ENCODE measurements at places on chromosomes 3 and 15.

DNA sequence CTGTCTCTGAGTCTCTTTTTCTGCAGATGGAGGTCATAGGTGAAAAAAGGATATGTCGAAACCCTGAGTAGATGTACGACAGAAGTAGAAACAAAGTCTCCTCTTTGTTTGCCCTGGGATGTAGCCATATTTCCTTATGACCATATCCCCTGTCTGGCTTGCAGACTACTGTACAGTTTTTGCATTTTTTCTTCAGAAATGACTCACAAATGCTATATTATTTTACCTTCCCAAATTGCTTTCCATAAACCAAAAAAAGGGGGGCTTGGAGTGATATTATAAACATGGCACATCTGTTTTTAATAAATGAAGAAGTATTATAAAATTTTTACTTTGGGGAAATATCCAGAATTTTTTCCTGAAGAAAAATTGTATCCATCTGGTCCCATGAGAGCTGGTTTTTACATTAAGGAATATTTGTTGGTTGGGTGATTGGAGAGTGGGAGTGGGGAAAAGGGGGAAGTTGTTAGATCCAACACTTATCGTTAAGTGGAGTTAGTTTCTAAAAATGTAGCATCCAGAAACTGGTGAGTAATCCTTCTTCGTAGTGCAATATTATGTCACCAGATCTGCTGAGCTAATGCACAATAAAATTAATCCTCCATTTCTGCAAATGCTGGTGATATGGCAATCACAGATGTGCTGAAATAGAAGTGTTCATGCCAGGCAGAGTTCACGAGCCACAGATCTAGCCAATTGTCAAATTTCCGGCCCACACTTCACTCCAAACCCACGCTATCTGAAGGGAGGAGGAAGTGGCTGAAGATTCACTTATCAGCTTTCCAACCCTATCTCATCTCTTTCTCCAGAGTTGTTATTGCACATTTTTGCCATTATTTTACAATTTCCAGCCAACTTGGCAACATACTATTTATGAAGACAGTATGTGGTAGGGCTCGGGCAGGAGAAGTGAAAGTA is 313.6 kb upstream of the ATP11B start:
- DNase-seq = no peak
- no peaks in the 10 kb centered on the region for H3K27me3 ChIP-seq
- no peak overlapping the region for H3K4me3 ChIP-seq

- no peak overlapping the region for H3K4me3 ChIP-seq
- no peaks in the 10 kb centered on the region for H3K27me3 ChIP-seq
- peak; percentile 79 for DNase-seq
These were observed 17.1 kb upstream of the SNX22 start for GRCh38 chr15:64134345-64134829.

GRCh38 chr3:3902161-3902560 is 102.9 kb downstream of the LRRN1 start:
- DNase-seq = no peak
- H3K27ac ChIP-seq = no peak overlapping the region
- no peak overlapping the region for H3K4me3 ChIP-seq
- H3K36me3 ChIP-seq = no peaks in the 10 kb centered on the region
- H3K27me3 ChIP-seq = no peaks in the 10 kb centered on the region
- H3K4me1 ChIP-seq = no peaks in the 10 kb centered on the region

GRCh38 chr3:48835650-48836366 is 11.9 kb downstream of the PRKAR2A start:
- no peaks in the 10 kb centered on the region for H3K36me3 ChIP-seq
- H3K4me3 ChIP-seq = no peak overlapping the region
- H3K27me3 ChIP-seq = no peaks in the 10 kb centered on the region
- H3K27ac ChIP-seq = no peak overlapping the region

GRCh38 chr3:13580256-13581023 is 31.5 kb downstream of the FBLN2 start:
- H3K4me3 ChIP-seq = no peak overlapping the region
- no peaks in the 10 kb centered on the region for H3K27me3 ChIP-seq
- H3K4me1 ChIP-seq = no peaks in the 10 kb centered on the region
- no peak overlapping the region for H3K27ac ChIP-seq
- DNase-seq = no peak
- no peaks in the 10 kb centered on the region for H3K36me3 ChIP-seq

- no peaks in the 10 kb centered on the region for H3K27me3 ChIP-seq
- no peaks in the 10 kb centered on the region for H3K36me3 ChIP-seq
- H3K4me3 ChIP-seq = no peak overlapping the region
- no peak overlapping the region for H3K27ac ChIP-seq
- DNase-seq = no peak
These were observed 238.0 kb downstream of the MYRIP start for GRCh38 chr3:40047406-40047805.

GRCh38 chr3:64239841-64240240 is 14.6 kb upstream of the PRICKLE2 start:
- no peak overlapping the region for H3K4me3 ChIP-seq
- H3K27ac ChIP-seq = no peak overlapping the region
- peaks cover 24% of the 10 kb centered on the region for H3K4me1 ChIP-seq
- DNase-seq = no peak
- H3K27me3 ChIP-seq = no peaks in the 10 kb centered on the region
- H3K36me3 ChIP-seq = peaks cover under 1% of the 10 kb centered on the region

Data from heart left ventricle (tissue), 16 donors.